ENCODE measurements at places on chromosomes 11 and 22.
A peak's percentile ranks its signal among the peaks of the same experiment; 100 is the strongest.

GRCh38 chr11:106070606-106071005, 6.5 kb downstream of the KBTBD3 start:
- DNase-seq, result no peak

DNA sequence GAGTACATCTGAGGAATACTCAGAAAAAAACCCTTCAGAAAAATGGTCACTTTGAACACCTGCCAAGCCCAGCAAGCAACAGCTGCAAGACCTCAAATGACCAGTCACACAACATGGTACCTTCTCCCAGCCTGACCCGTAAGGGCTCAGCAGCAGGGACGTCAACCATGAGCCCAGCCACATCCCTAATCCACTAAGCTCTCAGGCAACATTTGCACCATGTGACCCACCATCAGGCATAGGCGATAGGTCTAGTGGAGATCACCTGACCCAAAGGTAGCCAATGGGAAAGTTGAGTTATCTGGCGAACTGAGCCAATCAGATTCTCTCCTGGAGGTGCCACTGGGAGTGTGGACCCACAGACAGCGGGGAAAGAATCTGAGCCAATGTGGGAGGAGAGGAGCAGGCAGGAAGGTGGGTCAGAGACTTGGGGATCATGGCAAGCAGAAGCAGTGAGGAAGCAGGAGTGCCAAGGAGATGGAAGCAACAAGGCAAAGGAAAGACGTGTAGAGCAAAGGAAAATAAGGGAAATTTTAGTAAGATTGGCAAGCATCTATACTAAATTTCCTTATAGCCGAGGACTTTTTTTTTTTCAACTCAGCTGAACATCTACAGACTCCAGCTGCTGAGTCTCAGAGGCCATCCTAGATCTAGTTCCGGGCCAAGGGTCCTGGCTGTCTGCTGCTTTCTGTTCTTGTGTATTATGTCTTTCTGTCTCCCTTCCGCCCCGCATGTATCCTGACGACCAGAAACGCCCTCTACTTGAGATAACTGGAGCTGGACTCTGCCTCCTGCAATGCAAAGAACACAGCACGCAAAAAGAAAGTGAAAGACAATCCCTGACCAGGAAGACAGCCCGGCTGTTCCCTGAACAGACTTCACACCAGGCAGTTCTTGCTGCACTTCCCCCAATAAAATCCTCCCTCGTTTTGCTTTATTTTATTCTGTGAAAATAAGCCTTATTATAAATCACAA, 11.0 kb upstream of the PLAAT2 start:
- DNase-seq, result peak; percentile 65

DNA sequence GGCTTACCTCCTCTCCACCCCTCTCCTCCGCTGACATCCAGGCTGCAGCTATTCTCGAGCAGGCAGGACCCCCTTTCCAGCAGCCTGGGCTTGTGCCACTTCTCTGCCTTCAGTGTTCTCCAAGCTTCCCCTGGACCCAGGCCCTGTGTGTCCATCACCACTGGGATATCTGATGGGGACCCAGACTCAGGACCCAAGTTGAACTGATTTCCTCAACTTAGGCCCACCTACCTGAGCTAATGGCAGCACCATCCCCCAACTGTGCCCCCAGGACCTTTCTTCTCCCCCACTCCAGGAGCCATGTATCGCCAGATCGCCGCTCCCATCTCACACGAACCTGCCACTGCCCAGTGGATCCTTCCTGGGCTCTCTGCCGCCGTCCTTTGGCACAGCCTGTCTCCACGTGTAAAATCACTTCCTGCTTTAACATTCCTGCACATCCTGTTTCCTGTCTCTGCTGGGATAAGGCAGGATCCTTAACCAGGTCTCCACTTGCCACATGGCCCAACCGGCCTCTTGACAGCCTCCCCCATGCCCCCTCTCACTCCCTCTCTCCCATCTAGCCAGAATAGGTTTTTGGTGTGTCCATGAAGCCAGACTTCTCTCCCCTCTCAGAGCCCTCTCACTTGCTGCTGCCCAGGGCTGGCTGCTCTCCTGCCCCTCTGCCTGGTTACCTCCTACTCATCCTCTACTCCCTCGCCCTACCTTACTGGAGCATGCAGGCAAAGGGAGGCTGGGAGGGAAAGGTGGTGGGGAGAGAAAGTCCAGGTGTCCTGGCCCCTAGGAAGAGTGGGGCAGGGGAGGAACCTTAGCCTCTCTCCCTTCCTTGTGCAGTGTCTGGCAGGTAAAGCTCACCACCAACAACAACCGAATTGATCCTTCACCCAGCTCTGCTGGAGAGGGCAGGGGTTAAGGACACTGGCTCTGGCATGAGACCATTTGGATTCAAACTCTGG, 9.4 kb downstream of the SPATA19 start:
- no peak for DNase-seq

GRCh38 chr11:102813484-102813883, 15.5 kb upstream of the MMP1 start:
- DNase-seq, result no peak

GRCh38 chr11:8671651-8672062, 10.8 kb downstream of the TRIM66 start:
- no peak for DNase-seq

DNA sequence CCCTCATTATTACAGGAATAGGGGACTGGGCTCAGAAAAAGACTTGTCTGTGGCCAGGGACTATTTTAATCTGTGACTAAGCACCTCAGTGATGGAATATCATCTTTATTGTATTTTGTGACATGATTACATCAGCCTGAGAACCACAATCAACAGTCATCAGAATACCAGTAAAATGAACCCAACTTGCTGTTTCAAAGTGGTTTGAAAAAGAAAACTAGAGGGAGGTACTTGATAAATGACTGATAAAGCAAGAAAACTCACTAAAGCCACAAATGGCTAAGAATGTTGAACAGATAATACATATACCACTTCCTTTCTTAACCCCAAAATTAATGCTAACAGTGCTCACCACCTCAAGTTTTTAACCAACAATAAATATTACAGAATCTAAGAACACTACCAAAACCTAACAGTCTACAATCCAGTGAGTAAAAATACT, 155.7 kb downstream of the ATG16L2 start:
- no peak for DNase-seq

DNA sequence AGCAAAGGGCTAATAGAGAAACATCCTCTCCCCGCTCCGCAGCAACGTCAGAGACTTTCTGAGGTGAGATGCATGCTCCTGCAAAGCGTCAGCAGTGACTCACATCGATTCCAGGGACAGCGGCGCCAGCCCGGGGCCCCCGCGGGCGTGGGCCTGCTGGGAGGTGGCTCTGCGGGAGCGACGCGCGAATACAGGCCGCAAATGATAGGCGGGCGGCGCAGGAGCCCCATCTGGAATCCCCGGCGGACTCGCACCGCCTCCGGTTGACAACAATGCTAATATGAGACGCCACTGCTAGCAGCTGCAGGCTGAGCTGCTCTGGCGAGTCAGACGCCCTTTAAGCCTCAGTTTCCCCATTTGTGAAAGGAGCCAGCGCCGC, 557 bp downstream of the RANGAP1 start:
- DNase-seq, result peak; percentile 82

DNA sequence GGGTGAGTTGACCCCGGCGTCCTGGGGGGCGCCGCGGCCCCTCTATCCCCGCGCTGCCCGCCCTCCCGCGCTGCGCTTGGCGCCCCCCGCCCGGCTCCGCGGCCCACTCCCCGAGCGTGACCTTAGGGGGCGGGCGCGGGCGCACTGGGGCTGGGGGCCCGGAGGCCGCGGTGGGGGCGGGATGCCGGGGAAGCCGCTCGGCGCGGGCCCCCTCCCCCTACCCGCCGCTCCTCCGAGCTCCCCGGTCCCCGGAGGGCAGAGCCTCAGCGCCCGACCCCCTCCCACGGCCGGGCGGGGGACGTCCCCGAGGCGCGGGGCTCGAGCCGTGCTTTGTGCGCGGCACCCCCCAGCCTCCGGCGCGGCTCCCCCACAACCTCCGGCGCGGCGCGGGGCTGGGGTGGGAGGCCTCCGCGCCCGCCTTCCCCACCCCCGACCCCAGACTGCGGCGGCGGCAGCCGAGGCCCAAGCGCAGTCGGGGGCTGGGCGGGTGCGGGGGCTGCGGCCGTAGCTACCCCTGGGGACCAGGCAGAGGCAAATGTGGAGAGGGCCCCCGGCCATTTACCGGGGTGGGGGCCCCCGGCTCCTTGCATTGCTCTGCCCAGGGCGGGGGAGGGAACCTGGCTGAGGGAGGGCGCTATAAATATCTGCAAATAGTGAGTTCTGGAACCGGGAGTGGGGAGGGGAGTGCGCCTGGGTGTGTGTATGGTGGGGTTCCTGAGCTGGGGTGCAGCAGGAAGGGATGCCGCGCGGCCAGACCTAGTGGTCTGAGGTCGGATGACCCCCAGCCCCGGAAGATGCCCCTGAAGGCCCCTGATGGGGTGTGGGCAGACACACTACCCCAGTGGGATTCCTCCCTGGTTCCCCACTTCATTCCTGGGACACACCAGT, 988 bp downstream of the MGAT3 start:
- DNase-seq, result no peak

GRCh38 chr11:115522302-115522701, 18.1 kb upstream of the CADM1 start:
- DNase-seq, result no peak

- peak; percentile 95 for DNase-seq
Observed at GRCh38 chr22:37121887-37122591, 12.5 kb upstream of the TMPRSS6 start.

DNA sequence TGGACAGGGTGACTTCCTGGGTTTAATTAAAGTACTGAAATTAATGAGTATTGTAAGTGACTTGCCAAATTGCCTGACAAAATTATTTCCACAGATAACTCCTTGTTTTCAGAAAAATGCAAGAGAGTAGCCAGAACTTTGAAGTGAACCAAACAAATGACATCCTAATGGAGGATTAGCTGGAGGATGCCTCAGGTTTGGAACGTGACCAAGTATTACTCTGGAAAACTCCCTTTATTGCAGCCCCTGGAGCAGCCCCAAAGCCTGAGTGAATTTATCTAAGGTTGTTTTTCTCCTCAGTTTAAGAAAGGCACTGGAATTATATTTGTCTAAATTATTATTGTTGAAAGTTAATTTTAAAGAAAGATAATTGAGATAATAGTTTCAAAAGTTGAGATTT, 343.6 kb upstream of the MTNR1B start:
- no peak for DNase-seq

- no peak for DNase-seq
Observed at GRCh38 chr11:102927624-102927990, 27.9 kb downstream of the MMP13 start.

- DNase-seq, result no peak
Observed at GRCh38 chr22:38355275-38355674, 38.0 kb upstream of the CSNK1E start.

- DNase-seq, result no peak
Observed at GRCh38 chr11:99246199-99246598, 225.4 kb downstream of the CNTN5 start.

GRCh38 chr11:69102732-69103615, 52.8 kb upstream of the SMIM38 start:
- DNase-seq, result no peak

- DNase-seq, result no peak
Observed at GRCh38 chr11:129375751-129376657, at the start of gene BARX2. Gene BARX2 (plus strand): TSS chr11:129375848. CDS start chr11:129376036, 188 bp downstream.

GRCh38 chr11:35617687-35618496, at the start of gene FJX1:
Gene FJX1 (plus strand): TSS chr11:35618460. CDS start chr11:35618637, 177 bp downstream.
- no peak for DNase-seq

DNA sequence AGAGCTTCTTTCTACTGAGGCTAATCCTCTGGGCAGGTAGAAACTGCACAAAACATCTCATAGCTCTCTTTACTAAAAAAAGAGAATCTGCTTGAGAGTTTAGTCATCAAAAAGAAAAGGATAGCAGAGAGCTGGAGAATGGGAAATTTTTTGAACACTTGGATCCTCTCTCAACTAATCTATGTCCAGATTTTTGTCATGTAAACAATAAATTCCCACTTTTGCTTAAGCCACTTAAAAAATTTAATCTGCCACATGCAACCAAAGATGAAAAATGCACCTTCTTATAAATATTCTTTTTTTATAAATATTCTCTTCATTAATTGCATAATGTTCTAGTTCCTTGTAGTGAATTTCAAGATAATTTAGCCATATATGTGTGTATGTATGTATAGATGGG, 10.5 kb downstream of the OR5D16 start:
- no peak for DNase-seq

- DNase-seq, result no peak
Observed at GRCh38 chr11:69691463-69691862, 12.4 kb downstream of the FGF19 start.

GRCh38 chr11:122634501-122634900, 21.0 kb upstream of the UBASH3B start:
- no peak for DNase-seq

GRCh38 chr11:60987577-60988277, 16.2 kb downstream of the CD6 start:
- peak; percentile 50 for DNase-seq

GRCh38 chr11:68010090-68011041, at the start of gene ALDH3B1:
Gene ALDH3B1 (plus strand): TSS chr11:68010327. CDS start chr11:68015298, 4,971 bp downstream.
- DNase-seq, result peak; percentile 14

GRCh38 chr11:119684361-119685110, 44.5 kb downstream of the NECTIN1 start:
- DNase-seq, result no peak

DNA sequence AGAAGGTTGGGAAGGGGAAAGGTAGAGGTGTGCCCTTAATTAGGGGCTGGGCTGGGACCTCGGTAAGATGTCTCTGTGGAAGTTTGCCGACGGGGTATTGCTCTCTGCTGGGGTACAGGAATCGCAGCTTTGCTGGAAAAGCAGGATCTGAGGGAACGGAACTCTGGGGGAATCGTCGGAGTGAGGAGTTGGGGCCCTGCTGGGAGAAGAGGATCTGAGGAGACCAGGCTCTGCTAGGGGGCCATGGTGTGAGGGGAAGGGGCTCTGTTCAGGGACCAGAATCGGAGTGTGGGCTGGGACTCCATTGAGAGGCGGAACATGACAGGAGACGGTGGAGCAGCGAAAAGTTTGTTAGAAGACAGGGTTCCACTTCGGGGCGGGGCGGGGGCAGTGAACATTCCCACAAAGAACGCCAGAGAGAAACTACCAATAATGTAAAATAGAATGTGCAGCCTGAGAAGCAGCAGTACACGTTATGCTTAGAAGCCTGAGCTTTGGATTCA, 456 bp downstream of the AAMDC start:
- DNase-seq, result peak; percentile 4

DNA sequence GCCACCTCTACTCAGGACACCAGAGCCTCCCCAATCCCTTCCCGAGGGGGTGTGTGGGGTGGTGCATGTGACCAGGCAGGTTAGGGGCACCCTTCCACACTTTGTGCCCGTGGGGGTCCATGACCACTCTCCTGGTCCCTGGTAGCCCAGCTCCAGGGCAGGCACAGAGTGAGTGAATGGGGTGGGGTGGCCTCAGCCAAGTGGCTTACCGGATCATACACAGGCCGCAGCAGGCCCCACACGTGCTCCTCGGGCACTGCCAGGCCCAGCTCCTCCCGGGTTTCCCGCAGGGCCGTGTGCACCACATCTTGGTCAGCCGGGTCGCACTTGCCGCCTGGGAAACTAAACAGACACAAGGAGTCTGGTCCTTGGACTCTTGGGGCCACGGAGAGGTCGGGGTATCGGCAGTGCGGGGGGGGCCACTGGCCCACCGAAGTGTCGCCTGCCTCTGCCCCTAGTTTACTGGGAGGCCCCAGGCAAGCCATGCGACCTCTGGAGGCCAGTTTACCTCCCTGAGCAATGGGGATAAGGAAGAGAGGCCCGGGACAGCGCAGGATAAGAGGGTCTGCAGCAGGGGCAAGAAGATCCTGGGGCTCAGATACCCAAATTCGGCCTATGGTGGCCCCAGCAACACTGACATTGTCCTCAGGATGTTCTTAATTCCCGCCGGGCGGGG, 889 bp downstream of the NUDT8 start:
- no peak for DNase-seq
